Fibroblast of skin of abdomen (primary cell): ENCODE measurements at places on chromosomes 11 and 22.
A peak's percentile ranks its signal among the peaks of the same experiment; 100 is the strongest.

GRCh38 chr11:125435461-125436238, 60.4 kb downstream of the FEZ1 start:
- DNase-seq, result no peak

GRCh38 chr11:77127920-77128691, at the start of gene MYO7A:
TSS of gene MYO7A (plus strand) at chr11:77128246. CDS start at chr11:77130635, 2,389 bp downstream.
- peak; percentile 16 for DNase-seq

GRCh38 chr11:94948070-94948617, 25.2 kb downstream of the CWC15 start:
- DNase-seq, result peak; percentile 95

GRCh38 chr11:75275581-75275980, 35.0 kb downstream of the TPBGL start:
- no peak for DNase-seq

- DNase-seq, result no peak
These were observed 662 bp upstream of the TRIM3 start for GRCh38 chr11:6474413-6474792.

DNA sequence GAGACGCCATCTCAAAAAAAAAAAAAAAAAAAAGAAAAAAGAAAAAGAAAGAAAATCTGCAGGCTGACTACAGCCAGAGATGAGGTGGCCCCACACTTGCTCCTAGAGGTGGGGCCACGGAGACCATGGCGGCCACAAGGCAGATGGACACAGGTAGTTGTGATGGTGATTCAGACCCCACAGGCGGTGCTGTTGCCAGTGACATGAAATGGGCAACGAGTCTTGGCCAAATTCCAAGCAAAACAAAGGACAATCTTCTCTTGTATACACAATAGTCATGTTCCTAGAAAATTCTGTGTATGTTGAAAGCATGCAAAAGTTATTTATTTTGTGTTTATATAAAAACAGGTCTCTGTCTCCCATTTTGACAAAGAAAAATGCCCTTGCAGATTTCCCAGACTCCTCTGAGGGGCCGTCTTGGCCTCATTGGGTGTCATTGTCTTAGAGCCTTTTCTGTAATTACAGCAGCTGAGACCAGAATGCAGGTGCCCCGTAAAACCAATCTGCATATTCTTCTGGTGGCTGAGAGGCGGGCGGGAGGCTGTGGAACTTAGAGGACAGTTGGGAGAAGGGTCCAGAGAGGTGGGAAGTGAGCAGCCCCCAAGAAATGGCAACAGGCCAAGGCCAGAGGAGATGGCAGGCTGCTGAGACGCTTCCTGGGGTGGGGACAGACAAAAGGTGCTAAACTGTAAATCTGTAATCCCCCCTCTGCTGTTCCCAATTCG, 22.5 kb upstream of the DAGLA start:
- no peak for DNase-seq

- no peak for DNase-seq
These were observed 19.1 kb upstream of the ROBO3 start for GRCh38 chr11:124846070-124846673.

- DNase-seq, result no peak
These were observed 624 bp downstream of the TMEM41B start for GRCh38 chr11:9313648-9314290.

DNA sequence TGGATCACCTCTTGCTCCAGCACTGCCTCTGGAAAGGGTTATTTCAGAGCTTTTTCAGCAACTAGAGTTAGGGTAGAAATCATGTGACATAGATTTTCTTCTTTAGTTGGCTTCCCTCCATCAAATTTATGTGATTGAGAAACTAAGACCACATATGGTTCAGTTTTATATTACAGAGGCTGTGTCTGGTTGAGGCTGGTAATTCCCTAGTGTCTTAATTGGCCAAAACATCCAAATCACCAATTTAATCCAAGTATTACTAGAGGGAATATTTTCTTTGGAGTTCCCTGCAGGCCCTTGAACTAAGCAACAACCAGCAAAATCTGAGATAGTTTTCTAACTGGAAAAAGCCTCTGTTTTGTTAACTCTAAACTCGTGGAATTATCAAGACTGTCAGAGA, 136.3 kb downstream of the ARHGAP42 start:
- peak; percentile 75 for DNase-seq

GRCh38 chr11:113311536-113311935, 2.8 kb upstream of the TTC12 start:
- DNase-seq, result no peak

DNA sequence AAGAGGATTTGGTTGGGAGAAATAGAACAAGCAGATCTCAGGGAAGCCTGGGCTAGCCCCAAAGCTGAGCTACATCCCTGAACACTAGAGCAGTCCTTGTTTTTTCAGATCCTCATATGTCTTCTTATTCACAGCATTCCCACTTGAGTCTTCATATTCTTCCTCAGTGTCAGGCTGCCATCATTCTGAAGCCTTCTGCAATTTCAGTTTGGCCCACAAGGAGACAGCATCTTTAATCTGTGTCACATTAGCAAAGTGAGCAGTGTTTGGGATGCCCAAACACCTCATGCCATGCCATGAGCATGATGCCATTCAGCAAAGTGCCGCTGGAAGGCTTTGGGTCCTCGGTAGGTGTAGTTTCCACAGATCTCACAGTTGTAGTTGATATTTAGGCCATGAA, 56.6 kb downstream of the SCN3B start:
- no peak for DNase-seq

GRCh38 chr11:61785837-61786402, 6.5 kb downstream of the TMEM258 start:
- no peak for DNase-seq

DNA sequence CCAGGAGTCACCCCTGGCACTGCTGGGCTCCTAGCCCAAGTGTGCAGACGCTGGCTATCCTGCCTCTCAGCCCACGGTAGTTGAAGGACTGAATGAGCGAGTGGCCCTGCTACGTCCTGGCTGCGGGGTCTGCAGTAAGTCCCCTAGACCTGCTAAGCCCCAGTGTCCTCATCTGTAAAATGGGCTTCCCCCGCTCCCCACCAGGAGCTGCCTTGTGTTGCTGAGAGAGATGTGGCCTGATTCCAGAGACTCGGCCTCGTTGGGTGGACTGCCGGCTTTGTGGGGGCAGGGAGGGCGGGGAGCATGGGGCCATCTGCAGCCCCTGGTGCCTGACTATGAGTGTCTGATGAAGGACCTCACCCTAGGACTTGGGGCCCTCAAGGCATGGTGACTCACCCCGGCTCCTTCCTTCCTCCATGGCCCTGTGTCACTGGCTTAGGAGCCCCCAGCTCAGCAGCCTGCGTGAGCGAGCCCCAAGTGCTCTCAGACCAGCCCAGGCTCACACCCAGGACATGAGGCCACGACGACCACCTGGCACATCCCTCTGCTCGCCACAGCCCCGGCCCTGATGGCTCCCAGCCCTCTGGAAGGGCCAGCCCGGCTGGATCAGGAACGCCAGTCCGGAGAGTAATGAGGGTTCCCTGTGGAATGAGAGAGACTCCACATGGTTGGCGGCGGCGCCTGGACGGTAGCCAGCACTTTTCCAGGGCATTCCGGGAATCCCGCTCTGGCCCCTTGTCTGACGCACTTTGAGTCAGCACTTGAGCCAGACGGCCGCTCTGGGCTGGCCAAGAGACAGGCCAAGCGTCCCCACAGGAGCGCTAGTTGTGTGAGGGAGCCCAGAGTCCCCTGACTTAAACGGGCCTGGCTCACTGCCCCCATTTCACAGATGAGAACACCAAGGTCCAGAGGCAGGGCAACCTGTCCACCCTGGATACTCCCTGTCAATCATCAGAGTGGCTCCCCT, 50.5 kb upstream of the SHISAL1 start:
- peak; percentile 94 for DNase-seq

GRCh38 chr11:86101941-86102407, 33.1 kb upstream of the PICALM start:
- no peak for DNase-seq
